ENCODE measurements at places on chromosomes 1 and 21.

DNA sequence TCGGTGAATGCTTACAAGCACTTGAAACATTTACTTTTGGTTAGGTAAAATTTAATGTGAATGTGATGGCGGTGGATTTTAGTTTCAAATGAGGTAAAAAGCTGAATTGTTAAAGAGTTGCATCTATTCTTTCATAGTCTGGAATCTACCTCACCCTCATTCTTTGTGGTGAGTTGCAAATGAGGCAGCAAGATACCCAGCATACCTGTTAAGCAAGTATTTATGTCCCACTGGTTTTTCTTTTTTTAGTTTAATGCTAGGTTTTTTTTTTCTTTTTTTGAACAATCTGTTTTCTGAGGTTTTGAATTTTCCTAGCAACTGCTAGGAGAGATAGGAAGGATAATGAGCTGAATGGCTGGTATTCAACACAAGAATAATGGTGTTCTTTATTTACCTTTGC lies 127.9 kb upstream of the CACYBP start:
- no peak for DNase-seq

DNA sequence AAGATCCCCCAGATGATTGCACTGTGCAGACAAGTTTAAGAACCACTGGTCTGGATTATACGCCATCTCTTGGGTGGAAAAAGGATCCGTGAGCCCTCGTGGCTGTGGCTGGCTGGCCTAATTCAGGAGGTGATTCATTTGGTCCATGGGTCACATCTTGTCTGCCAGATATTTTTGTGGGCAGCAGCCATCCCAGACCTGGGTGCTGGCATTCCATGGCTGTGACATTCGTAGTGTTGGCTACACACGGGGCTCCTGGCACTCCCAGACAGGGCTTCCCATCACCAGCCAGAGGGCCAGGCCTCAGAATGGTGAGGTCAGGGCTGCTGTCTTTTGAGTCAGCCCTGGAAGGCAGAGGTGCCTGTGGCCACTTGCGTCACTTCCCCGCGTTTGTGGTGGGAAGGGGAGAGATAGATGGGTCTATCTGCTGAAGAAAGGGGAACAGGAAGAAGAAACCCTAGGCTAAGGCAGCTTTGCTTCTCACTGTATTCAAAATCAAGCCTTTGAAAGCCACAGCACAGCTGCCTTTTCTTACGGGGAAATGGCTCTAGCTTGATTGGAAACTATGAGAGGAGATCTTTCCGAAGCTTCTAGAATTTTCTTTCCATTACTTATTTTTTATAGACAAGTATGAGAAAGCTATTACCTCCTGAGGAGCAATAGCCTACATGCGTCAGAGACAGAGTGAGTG lies 32.4 kb downstream of the EIF2D start:
- DNase-seq, result no peak

GRCh38 chr1:111649648-111650047 lies 30.1 kb downstream of the RAP1A start:
- no peak for DNase-seq

DNA sequence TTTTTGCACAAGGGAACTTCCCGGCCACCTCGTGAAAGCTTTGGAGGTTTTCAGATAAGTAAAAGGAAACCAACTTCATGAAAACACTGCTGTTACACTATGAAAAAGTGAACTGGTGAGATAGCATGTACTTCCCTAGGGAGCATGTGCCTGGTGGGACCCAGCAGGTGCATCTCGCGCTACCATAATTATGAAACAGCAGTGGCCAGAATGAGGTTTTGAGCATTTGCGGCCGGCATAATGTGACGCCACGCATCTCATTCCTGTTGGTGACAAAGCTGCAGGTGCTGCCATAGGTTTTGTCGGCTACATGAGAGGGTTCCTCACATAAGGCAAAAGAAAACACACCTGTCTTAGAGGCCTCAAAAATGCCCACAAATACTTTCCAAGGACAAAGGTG lies 1.7 kb downstream of the KRTAP10-3 start:
- DNase-seq, result no peak

DNA sequence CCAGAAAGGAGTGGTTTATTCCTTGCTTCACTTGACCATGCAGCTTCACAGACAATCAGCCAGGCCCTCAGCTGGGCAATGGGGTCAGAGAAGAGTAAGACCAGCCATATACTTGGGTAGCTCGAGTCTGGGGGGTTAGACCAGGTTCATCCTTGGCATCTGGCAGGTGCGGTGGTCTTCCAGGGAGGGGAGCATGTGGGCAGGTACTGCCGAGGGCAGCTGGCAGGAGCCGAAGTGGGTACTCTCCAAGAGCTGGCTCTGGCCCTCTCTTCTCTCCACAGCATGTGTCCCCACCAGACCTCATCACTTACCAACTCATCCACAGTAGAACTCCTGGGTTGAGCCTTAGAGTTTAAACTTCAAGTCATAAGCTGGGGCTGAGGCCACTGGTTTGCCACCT lies 156.8 kb downstream of the FOXD2 start:
- no peak for DNase-seq

- DNase-seq, result no peak
These were observed 41.7 kb downstream of the CD55 start for GRCh38 chr1:207362962-207363860.

DNA sequence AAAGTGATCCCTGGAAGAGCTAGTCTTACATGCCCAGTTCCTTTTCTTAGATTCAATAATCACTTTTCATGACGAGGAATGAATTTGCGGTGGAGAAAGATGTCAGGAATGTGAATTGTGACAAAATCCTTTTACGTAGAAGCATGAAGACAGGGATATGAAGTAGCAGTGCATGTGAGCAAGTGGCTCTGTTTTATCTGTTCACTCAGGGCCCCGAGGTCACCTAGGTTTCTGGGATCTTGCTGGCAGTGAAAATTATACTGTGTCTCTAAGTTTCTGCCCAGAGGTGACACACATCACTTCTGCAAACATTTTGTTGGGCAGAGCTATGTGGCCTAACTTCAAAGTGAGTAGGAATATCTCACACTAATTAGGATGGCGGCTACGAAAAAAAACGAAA lies 79.3 kb downstream of the USP25 start:
- no peak for DNase-seq

DNA sequence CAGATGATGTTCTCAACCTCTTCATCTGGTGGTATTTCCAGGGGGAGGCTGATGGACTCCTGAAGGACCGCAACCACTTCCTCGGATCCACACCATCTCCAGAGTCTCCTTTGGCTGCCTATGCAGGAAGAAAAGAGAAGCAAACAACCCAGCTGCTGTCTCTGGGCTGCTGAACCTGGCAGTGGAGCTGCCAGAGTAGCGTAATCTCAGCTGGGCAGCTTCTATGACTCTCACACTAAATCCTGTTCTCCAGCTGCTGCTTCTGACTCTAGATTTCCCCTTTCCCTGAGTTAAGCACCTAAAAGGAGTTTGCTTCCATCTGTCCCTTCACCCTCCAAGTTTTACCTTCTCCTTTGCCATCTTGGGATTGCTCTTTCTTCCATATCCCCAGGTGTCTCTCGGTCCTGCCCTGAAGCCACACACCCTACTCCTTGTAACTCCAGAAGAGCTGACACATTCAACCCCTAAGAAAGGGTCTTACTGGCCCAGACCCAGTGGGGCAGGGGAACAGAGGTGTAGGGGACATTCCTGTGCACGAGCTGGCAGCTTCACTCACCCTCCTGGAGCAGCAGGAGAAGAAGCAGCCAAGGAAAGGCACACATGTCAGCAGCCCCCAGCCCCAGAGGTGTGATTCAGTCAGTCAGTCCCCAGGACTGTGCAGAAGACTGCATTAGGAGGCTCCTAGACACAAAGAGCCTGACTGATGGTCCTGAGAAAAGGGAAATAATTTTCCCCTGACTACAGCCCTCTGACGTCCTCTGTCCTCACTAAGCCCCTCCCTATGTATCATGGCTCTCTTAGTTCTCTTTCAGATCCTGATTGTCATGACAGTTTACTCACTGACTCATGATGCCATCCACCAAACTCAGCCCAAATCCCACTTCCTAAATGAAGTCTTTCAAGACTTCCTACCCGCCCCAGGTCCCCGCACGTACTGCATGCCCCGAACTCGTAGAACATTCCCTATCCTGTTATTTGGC lies at the start of gene SLAMF9:
Gene SLAMF9, minus strand, starts transcription at position 702 of the 980 bp plus-strand sequence. Its CDS starts 100 bp downstream, at position 602.
- no peak for DNase-seq

Measured in smooth muscle cell of the brain vasculature (primary cell).